Kidney epithelial cell (primary cell): ENCODE measurements at places on chromosomes 12 and 14. TPM values are rescaled to one million over a fixed set of nuclear protein-coding genes. Genes with fewer than 3 reads are reported as not detected.

DNA sequence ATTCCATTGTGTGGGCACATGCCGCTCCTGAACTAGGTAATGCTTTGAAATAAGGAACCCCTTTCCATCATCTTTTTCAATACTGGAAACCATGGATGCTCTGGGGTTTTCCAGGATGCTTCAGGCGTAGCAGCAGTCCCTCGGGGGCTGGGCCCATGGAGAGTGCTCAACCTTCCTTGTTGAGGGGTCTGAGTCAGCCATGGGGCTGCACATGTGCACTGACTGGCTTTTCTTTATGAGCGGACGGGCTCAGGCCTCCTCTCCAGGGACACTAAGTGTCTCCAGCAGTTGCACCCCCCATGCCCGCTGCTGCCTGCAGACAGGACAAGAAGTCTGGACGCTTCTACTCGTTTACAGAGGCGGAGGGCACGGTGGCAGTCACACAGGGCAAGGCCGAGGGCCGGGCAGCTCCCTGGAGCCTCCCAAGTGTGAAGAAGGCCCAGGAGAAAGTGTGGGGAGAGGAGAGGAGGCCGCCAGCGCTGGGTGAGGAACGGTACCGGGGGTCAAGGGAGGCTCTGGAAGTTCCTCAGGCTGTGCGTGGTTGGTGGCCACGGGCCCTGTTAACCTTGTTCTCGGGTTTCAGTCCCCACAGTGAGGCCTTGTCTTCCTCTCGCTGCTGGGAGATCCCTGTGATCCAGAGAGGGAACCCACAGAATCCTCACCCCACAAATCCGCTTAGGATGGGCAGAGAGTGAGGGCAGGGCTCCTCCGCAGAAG lies 51.2 kb downstream of the TEAD4 start:
- no peak for DNase-seq

DNA sequence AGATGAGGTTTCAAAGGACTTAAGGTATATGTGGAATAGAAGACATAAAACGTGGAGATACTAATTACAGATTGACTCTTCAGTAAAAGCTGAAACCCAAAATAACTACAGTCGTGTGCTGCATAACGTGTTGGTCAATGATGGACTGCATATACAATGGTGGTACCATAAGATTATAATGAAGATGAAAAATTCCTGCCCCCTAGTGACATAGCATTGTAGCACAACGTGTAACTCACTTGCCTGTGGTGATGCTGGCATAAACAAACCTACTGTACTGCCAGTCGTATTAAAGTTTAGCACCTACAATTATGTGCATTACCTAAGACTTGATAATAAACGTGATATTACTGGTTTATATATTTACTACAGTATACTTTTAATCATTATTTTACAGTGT lies 150.3 kb downstream of the LRRK2 start:
- no peak for DNase-seq

- DNase-seq, result no peak
Measured at GRCh38 chr12:65653321-65653720, 171.0 kb upstream of the HMGA2 start.

DNA sequence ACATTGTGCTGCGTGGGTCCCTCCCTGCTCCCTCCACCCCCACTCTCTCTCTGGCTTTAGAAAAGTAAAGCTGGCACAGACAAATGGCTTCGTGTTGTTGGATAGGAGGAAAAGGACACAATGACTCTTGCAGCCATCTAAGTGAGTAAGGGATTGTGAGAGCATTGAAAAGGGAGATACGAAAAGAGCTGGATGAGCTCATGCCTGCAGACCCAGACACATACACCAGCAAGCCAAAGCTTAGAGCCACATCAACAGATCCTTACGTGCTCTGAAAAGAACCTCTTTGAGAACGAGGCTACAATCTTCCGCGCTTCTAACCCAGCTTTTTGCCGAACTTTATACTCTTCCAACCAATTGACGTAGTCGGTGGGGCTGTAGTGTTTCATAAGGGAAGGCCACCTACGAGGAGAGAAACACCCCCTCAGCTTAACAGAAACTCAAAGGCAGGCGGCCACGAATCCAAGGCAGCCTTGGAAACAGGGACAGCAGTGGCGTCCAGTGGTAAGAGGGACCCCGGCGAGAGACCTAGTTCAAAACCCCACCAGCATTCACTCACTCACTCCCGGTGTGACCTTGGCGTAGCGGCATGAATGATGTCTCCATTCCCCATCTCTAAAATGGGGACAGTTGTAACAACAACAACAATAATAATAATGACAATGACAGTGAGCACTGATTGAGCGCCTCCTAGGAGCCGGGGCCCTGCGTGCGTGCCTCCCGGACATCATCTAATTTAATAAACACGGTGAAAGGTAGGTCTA lies 1.1 kb downstream of the FBXO21 start:
- DNase-seq, result peak; percentile 12

The SMCO3 gene
- not detected in 2 replicates for total RNA-seq

DNA sequence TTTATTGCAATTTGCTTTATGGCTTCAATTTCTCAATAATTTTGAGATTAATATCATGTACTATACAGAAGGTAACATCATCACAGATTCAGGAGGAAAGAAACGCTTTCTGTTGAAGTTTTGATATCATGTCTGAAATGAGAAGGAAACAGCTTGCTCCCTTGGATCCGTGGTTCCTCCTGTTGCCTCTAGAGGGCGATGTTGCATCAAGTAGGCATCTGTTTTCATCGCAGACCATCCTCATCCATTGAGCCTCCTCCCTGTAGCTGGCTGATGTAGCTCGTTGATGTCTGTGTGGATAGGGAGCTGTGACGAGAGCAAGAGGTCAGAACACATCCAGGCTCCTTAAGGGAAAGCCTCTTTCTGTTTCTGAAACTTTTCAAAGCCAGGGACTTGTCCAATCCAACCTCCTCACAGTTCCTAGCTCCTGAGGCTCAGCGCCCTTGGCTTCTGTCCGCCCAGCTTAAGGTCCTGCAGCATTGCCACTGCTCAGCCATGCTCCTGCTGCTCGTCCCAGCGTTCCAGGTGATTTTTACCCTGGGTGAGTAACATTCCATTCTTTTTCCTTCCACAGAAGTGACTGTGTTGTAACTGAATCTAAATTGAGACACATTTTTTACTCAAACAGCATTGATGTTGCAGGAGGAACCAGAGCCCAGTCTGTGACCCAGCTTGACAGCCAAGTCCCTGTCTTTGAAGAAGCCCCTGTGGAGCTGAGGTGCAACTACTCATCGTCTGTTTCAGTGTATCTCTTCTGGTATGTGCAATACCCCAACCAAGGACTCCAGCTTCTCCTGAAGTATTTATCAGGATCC lies 304.8 kb upstream of the OR4E1 start:
- DNase-seq, result no peak

The CMA1 gene
- not detected in 2 replicates for total RNA-seq

DNA sequence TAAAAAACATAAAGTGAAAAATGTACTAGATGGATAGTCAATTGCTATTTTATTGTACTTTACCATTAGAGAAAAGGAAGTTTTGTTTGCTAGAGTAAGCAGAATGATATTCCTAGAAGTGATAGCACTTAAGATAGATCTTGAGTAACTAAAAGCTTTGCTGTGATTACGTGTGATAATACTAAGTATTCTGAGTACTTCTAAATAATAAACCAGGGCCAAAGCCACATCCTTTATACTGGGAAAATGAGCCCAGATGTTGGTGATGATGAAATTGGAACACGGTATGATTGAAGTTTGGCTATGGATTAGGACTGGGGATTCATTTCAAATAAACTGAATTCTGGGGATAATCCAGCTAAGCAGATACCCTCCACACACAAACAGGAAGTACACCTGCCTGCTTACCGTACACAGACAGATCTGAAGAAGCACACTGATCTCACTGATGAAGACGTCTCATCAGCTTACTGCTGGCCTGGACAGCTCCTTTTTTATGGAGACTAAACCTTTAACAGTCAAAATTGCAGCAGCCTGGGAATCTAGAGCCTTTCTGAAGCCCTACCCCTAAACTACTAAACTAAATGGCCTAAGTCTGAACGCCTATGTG lies 199.8 kb downstream of the LRFN5 start:
- DNase-seq, result no peak

DNA sequence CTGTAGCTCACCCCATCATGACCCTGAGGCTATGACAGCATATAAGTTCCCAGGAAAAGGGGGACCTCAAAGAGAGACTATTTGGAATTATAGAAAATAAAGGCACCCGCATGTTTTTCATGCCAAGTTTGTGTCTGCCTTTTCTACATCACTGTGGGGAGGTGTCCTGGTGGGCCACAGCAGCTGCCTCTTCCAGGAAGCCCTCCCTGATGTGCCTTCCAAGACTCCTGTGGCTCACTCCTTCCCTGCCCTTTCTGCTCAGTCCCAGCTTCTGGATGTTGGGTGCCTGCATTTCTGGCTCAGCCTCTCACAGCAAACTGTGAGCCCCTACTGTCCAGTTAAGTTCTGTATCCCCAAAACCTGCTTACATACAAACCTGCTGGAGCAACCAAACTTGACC lies 36.3 kb upstream of the BEGAIN start:
- DNase-seq, result no peak

DNA sequence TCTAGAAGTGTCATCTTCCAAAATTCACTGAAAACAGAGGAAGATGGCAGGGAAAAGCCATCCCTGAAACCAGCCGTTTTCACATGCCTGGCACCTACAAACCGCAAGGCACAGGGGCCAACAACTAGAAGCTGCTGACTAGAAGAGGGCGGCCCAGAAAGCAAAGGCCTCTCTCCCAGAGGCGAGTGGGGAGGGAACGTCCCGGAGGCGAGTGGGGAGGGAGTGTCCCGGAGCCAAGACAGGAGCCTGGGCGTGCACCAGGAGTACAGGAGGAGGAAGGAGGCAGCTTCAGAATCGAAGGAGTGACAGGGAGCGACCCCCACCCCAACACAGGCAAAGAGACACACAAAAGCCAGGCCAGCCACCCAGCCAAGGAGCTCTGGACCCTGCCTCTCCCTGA lies 21.0 kb downstream of the ANKLE2 start:
- no peak for DNase-seq

The MMP14 gene
- total RNA-seq, result 650 and 669 TPM in 2 replicates

DNA sequence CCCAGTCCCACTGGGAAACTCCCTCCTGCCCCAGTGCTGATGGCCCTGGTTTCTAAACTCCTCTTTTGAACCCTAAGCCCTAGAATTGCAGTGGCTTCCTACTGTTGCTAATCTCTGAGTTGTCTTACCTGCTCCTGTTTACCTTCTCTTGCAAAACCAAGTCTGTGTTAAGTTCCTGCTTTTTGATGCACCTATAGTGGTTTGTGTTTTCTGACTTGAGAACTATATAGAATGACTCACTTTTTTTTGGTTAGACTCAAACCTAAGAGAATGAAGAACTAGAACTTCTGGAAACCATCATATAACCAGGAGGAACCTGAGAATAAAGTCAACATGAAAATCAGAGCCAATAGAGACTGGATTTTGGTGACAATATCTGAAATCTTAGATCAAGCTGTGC lies 5.5 kb upstream of the GAS2L3 start:
- DNase-seq, result no peak

DNA sequence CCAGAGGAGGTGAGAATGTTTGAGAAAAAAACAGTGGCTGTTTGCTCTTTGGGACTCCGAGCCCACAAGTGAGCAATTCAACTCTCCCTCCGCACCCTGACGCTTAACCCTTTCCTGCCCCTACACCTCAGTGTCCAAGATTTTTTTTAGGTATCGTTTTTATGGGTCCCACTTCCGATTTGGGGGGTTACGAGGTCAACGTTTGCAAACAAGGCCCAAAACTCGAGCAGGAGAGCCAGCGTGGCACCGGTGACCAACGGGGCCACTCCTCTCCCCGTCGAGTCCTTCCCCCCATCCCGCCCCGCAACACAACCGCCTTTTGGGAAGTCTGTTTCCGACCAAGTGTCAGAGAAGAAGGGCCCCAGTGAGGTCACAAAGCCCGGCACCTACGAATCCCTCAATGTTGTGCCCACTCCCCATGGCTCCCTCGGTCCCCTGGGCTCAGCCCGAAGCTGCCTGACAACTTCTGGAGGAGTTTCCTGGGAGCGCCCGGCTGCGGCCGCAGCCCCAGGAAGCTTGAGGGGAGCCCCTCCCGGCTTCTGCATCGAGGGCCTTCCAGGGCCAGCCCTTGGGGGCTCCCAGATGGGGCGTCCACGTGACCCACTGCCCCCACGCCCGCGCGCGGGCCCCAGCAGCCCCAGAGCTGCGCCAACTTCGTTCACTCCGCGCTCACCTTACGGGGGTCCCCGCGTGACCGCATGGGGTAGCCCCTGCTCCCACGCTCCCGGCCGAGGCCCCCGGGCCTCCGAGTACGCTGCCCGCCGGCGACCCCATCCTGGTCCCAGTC lies 1.2 kb downstream of the CDK2AP1 start:
- DNase-seq, result no peak

GRCh38 chr12:41466300-41466699 lies 278.2 kb downstream of the PDZRN4 start:
- DNase-seq, result no peak

- DNase-seq, result no peak
Measured at GRCh38 chr14:79614448-79614847, 596.9 kb downstream of the DIO2 start.

The P2RX2 gene
- not detected in 2 replicates for total RNA-seq

The CCDC177 gene
- under 0.01 and 0.13 TPM in 2 replicates for total RNA-seq

The ALDH1L2 gene
- total RNA-seq, result 15.0 and 15.5 TPM in 2 replicates

DNA sequence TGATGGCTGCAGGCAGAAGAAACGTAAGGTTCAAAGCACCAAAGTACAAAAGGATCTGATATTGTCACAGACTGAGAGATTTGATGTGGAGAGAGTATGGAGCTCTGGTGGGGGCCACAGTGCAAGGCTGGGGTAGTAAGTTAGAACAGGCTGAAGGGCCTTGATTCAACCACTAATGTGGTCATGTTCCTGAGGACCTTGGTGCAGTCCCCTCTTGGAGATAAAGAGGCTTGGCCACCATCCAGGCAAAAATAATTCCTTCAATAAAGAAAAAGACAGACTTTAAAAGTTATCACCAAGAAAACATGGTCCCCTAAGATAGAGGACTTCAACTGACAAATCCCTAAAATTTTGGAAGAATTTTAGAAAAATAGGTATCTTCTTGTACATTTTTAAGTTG lies 17.4 kb downstream of the CAPZA3 start:
- no peak for DNase-seq

- DNase-seq, result no peak
Measured at GRCh38 chr14:68873376-68873775, 80.5 kb upstream of the ZFP36L1 start.

- DNase-seq, result no peak
Measured at GRCh38 chr12:107511292-107511691, 174.3 kb upstream of the PWP1 start.

DNA sequence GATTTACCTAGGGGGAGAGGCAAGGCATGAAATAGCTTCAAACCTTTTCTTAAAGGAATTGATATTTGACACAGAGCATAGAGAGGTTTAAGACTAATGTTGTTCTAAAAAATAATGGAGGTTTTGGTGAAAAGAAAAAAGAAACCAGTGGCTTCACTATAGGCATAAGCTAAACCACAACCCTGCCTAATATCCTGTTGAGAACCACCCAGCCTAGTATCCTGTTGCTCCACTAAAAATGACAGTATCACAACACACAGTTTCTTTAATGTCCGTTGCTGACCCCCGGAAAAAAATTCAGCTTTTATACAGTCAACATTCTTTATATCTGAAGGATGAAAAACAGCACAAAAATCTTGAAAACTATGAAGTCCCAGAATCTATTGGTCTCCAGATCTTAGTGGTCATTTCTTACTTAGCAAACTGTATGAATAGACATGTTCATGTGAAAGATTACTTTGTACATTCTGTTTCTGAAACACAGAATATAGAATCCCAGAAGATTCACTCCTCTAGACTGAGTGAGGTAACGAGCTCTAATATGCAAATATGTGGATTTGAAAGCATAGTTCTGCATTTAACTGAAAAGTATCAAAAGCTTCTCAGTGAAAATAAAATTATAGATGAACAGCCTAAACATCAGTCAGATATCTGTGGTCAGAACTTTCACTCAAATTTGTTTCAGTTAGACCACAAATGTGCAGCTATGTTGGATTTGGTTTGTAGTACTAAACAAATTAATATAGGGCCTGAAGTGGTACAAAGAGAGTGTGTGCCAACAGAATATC lies 40.5 kb downstream of the GALC start:
- no peak for DNase-seq

The PRB2 gene
- total RNA-seq, result not detected in 2 replicates
